ENCODE measurements at places on chromosomes 12 and 14.

DNA sequence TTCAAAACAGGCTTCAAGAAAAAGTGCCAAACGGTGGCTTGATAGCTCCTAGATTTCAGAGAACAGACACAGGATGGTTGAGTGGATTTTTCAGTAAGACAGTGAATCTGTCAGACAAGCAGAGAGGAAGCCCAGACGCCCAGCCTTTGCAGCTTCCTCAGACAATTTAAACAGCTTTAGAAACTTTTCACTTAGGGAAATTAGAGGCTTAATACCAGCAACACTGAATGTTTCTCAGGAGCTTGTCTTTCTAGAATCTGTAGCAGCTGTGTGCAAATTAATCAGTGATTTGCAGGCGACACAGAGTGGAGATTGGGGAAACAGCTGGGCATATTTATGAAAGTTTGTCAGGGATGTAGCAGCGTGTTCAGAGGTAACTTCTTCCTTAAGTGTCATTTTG lies 362.1 kb downstream of the GALC start:
- no peak for DNase-seq

- DNase-seq: no peak
Observed at GRCh38 chr12:106480251-106480650, 102.6 kb upstream of the RFX4 start.

GRCh38 chr12:95740751-95741150 lies 49.8 kb downstream of the NTN4 start:
- DNase-seq: no peak

- DNase-seq: no peak
Observed at GRCh38 chr14:67526676-67527459, 6.2 kb upstream of the PLEKHH1 start.

DNA sequence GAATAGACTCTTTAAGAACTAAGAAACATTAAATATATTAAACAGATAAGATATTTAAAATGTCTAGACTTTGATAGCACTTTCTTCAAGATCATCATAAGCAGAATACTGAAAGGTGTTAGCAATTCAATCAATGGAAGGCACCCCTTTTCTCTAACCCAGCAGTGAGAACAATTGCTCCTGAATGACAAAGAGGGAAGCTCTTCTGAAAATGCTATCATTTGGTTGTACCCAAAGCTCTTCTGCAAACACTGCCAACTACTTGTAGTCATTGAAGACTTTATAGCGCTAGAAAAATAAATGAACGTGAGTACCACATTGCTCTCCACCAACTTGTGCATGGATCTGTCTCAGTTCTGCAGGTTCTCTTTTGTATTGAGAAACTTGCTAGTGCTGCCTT lies 62.2 kb upstream of the LMO3 start:
- DNase-seq: no peak
